ENCODE measurements at places on chromosomes 2 and 18. TPM values are rescaled to one million over a fixed set of nuclear protein-coding genes. Genes with fewer than 3 reads are reported as not detected.

Gene IL1F10
- total RNA-seq: not detected

Gene NFU1
- total RNA-seq: 71.8 TPM

- DNase-seq: no peak
These were observed 33.7 kb downstream of the BOK start for GRCh38 chr2:241592126-241592845.

Gene GAREM1
- total RNA-seq: 12.3 TPM

DNA sequence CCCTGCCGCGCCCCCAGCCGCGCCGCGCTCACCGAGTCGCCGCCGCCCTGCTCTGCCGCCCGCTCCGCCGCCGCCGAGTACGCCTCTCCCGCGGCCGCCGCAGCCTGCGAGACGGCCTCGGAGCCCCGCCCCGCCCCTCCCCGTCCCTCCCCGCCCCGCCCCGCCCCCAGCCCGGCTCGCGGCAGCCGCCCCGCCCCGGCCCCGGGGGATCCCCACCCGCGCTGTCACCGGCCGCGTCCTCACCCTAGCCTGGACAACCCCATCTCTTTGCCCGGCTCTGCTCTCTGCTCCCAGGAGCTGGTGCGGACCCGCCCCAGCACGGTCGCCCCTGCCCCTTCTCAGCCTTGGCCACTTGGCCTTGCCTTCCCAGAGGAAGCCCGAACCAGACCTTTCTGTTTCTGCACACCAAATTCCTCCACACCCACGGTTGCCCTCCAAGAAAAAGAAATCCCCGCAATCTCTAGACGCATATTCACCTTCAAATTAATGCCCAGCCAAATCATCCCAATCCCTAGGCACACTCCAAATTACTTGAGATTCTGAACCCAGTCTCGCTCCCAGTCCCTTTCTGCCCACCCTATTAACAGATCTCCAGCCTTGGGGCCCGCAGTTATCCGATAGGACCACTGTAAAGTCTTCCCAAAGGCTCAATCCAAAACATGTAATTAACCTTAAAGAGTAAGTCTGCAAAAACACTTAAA lies at the start of gene CYRIA:
Gene CYRIA, minus strand, starts transcription at position 87 of the 701 bp plus-strand sequence. CDS start 77,715 bp downstream, outside the sequence.
- no peak for DNase-seq

Gene LIMS3
- total RNA-seq: 6.9 TPM

GRCh38 chr2:172753610-172754009 lies 18.0 kb downstream of the RAPGEF4 start:
- no peak for DNase-seq
